CD4-positive, alpha-beta T cell (primary cell): ENCODE measurements at places on chromosomes 5 and 9.

DNA sequence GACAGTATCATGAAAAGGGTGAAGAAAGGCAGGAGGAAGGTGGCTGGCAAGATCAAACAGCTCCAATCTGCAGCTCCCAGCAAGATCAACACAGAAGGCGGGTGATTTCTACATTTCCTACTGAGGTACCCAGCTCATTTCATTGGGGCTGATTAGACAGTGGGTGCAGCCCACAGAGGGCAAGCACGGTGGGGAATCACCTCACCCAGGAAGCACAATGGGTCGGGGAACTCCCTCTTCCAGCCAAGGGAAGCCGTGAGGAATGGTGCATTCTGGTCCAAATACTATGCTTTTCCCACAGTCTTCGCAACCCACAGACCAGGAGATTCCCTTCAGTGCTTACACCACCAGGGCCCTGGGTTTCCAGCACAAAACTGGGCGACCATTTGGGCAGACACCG lies 66.8 kb downstream of the CAMSAP1 start:
- no peak for DNase-seq

GRCh38 chr9:33161011-33161588 lies 6.0 kb downstream of the B4GALT1 start:
- no peak for DNase-seq

GRCh38 chr5:81265101-81265500 lies 32.0 kb downstream of the CKMT2 start:
- DNase-seq: no peak

GRCh38 chr9:1044643-1045042 lies 5.5 kb upstream of the DMRT2 start:
- DNase-seq: no peak

GRCh38 chr9:83935276-83935935 lies 14.2 kb upstream of the KIF27 start:
- no peak for DNase-seq

GRCh38 chr5:113123618-113124017 lies 147.0 kb downstream of the DCP2 start:
- DNase-seq: no peak

DNA sequence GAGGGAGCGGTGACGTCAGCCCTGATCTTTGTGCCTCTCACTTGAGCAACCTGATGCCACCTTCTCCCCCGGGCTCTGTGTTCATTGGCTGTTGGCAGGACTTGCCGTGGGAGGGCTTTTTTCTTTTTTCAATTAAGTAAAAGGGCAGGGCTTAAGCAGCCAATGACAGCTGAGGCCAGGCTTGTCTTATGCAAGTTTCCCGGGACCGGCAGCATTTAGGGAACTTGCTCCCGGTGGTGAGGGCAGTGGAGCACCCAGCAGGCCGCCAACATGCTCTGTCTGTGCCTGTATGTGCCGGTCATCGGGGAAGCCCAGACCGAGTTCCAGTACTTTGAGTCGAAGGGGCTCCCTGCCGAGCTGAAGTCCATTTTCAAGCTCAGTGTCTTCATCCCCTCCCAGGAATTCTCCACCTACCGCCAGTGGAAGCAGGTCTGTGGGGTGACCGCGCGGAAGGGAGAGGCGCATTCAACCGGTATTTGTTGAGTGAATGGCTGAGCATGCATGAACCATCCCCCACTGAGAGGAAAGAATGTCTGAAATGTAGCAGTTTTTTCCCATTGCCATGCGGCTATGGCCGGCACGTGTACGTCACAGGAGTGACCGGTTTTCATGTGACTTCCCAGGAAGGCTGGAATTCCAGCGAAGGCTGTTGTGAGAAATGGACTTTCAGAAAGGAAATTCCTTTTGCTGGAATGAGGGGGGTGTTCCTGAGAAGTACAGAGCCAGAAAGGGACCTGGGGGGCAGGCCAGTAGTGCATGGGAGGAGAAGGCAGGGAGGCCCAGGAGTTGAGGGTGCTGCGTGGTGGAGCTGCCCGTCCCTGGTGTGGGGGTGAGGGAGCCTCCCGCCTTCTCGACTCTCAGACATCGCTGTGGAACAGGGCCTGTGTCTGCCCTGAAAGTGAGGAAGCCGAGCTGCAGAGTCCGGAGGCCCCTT lies 29.0 kb downstream of the PTGES2 start:
- peak; percentile 33 for DNase-seq

- DNase-seq: no peak
Observed at GRCh38 chr9:121450241-121450640, 49.4 kb downstream of the GGTA1 start.

GRCh38 chr9:20562051-20562450 lies 60.2 kb downstream of the MLLT3 start:
- DNase-seq: no peak

- no peak for DNase-seq
Observed at GRCh38 chr5:38258319-38259061, at the start of gene EGFLAM. TSS of gene EGFLAM (plus strand) at chr5:38258559. CDS start at chr5:38258755, 196 bp downstream.

DNA sequence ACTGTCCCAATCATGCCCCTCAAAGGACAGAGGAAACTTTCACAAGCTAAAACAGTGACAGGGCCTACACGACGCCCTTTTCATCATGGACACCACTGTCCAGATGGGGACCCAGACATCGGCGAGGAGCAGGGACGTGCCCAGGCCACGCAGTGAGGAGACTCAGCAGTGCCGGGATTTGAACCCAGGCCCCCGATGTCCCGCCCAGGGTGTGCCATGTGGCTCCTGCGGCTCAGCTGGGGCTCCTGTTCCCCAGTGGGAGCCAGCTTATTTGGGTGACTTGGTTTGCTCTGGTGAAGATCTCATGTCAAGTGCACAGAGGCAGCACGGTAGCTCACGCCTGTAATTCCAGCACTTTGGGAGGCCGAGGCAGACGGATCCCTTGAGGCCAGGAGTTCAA lies 82.2 kb downstream of the STK10 start:
- DNase-seq: no peak

GRCh38 chr5:53971131-53971530 lies 339.2 kb downstream of the ARL15 start:
- DNase-seq: no peak

- DNase-seq: no peak
Observed at GRCh38 chr5:157358871-157359270, 92.9 kb downstream of the CYFIP2 start.

DNA sequence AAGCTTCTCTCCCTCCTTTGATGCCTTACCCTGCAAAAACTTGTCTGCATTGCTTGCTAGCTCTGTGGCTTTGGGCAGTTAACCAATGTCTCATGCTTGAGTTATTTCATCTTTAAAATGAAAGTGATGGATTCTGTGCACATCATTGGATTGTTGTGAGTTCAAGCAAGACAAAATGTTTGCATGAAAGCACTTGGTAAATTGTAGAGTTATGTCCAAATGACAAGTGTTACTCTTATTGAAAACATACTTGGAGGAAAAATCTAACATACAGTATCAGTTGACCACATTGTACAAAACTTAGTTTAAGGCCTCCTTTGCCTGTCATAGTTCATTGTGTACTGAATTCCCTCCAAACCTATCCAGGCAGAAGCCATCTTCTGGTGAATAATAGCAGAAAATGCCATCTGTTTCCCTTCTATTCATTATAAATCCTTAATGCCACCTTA lies 30.0 kb downstream of the TGFBR1 start:
- DNase-seq: no peak

GRCh38 chr5:73178265-73178664 lies 5.3 kb downstream of the TMEM174 start:
- DNase-seq: no peak
